ENCODE measurements at places on chromosomes 1 and 21. TPM values are rescaled to one million over a fixed set of nuclear protein-coding genes. Genes with fewer than 3 reads are reported as not detected.

GRCh38 chr1:46530791-46531409, 20.5 kb downstream of the KNCN start:
- H3K27me3 ChIP-seq, result peaks cover 34% of the 10 kb centered on the region
- no peak overlapping the region for H3K4me3 ChIP-seq
- H3K4me1 ChIP-seq, result peaks cover 21% of the 10 kb centered on the region
- H3K27ac ChIP-seq, result no peak overlapping the region

GRCh38 chr21:17789069-17789468, 30.1 kb downstream of the C21orf91 start:
- H3K4me3 ChIP-seq, result peak overlapping the region; percentile 76
- H3K4me1 ChIP-seq, result peaks cover 73% of the 10 kb centered on the region
- H3K36me3 ChIP-seq, result peaks cover 52% of the 10 kb centered on the region
- peak; percentile 55 for DNase-seq
- H3K27ac ChIP-seq, result peak overlapping the region; percentile 83

GRCh38 chr1:12610941-12611340, 7.1 kb downstream of the DHRS3 start:
- H3K27ac ChIP-seq, result no peak overlapping the region
- H3K27me3 ChIP-seq, result peaks cover 2% of the 10 kb centered on the region
- DNase-seq, result no peak
- H3K4me1 ChIP-seq, result peaks cover 49% of the 10 kb centered on the region

GRCh38 chr1:119816407-119816806, 5.1 kb upstream of the REG4 start:
- no peaks in the 10 kb centered on the region for H3K36me3 ChIP-seq
- DNase-seq, result no peak
- no peak overlapping the region for H3K27ac ChIP-seq
- H3K4me1 ChIP-seq, result no peaks in the 10 kb centered on the region
- H3K27me3 ChIP-seq, result peaks cover 54% of the 10 kb centered on the region

DNA sequence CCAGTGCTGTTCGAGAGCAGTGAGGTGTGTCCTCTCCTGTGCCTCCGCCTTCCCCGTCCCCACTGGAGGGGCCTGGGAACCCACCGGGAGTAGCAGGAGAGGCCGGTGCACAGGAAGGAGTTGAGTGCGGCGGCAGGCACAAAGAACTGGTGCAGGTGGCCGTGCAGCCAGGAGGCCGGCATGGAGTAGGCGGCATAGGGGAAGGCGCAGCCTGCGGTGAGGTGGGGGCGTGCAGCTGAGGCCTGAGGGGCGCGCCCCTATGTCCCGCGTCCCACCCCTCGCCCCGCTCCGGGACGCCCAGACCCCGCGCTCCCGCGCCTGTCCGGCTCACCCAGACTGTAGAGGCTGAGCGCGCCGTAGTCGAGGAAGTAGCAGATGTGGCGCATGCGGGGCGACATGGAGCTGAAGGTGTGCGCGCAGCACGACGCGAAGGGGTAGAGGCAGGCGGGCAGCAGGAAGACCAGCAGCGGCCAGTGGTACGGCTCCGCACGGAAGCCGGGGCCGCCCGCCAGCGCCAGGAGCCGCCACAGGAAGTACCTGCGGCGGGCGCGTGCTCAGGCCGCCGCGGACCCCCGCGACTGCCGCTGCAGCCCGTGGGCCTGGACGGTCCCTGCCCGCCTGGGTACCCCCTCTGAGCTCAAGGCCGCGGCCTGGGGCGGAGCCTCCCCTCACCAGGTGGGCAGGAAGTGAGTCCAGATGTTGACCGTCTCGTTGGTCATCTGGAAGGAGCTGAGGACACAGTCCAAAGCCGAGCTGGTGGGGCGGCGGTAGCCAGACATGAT, 2.2 kb downstream of the PAQR6 start:
- H3K27ac ChIP-seq, result peak overlapping the region; percentile 54
- H3K4me1 ChIP-seq, result peaks cover 14% of the 10 kb centered on the region
- peak overlapping the region; percentile 80 for H3K4me3 ChIP-seq
- H3K36me3 ChIP-seq, result peaks cover 15% of the 10 kb centered on the region
- H3K27me3 ChIP-seq, result no peaks in the 10 kb centered on the region

GRCh38 chr1:29062157-29062942, 61.4 kb downstream of the TMEM200B start:
- H3K4me1 ChIP-seq, result peaks cover 25% of the 10 kb centered on the region
- H3K27me3 ChIP-seq, result no peaks in the 10 kb centered on the region
- no peak for DNase-seq
- H3K4me3 ChIP-seq, result peak overlapping the region; percentile 74
- H3K27ac ChIP-seq, result peak overlapping the region; percentile 91

DNA sequence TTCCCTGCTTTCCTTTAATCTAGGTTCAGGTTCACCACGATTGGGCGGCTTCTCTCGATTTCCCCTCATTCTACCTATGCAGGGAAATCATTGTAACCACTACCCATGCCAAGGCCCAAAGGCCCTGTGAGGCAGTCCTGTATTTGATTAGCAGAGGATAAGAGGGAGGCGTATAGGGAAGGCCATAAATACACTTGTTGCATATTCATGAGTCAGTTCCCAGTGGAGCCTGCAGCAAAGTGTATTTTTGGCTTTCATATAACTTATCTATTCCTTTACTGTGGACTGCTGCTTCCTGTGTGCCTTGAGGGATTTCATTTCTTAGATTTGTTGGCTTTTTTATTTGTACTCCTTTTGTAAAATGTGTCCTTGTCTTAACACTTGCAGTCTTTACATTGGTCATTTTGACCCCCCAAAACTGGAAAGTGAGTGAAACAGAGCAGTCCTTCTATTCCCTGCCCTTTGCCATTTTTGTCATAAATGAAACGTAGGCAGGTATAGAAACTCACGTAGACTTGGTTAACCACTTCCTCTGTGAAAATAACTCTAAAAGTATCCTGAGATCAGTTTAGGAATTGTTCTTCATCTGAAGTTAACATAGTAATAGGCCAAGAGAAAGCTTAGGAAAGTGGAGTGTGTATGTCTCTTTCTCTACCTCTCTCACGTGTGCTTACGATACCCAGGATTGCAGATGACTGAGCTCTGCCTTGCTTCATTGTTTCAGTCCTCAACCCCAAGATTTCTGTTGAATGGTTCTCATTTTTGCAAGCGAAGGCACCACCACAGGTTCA, 19.6 kb upstream of the KCNQ4 start:
- H3K36me3 ChIP-seq, result peaks cover 74% of the 10 kb centered on the region
- H3K27me3 ChIP-seq, result no peaks in the 10 kb centered on the region
- H3K27ac ChIP-seq, result peak overlapping the region; percentile 93
- H3K4me1 ChIP-seq, result peaks cover 47% of the 10 kb centered on the region

GRCh38 chr1:27332536-27333281, 9.1 kb upstream of the SYTL1 start:
- H3K27me3 ChIP-seq, result no peaks in the 10 kb centered on the region
- peak overlapping the region; percentile 60 for H3K27ac ChIP-seq
- H3K36me3 ChIP-seq, result peaks cover 54% of the 10 kb centered on the region
- no peak overlapping the region for H3K4me3 ChIP-seq
- peak; percentile 85 for DNase-seq

- peaks cover 10% of the 10 kb centered on the region for H3K27me3 ChIP-seq
- DNase-seq, result no peak
- H3K4me3 ChIP-seq, result no peak overlapping the region
These were observed 34.6 kb upstream of the POU2F1 start for GRCh38 chr1:167185974-167186657.

DNA sequence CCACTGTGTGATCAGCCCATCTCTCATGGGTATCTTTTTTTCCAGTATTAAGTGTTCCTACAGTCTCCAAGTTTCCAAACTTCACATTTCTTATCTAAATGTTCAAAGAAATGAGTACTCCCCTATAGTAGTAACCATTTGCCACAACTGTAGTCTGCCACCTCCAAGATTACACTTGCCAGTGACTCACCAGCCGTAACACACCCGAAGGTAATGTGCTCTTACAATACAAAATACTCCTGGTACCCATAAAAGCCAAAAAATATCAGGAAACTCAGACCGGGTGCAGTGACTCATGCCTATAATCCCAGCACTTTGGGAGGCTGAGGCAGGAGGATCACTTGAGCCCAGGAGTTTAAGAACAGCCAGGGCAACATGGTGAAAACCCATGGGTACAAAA, 20.5 kb upstream of the ZNF496 start:
- no peak for DNase-seq
- H3K27ac ChIP-seq, result no peak overlapping the region
- no peaks in the 10 kb centered on the region for H3K36me3 ChIP-seq
- H3K4me3 ChIP-seq, result no peak overlapping the region

DNA sequence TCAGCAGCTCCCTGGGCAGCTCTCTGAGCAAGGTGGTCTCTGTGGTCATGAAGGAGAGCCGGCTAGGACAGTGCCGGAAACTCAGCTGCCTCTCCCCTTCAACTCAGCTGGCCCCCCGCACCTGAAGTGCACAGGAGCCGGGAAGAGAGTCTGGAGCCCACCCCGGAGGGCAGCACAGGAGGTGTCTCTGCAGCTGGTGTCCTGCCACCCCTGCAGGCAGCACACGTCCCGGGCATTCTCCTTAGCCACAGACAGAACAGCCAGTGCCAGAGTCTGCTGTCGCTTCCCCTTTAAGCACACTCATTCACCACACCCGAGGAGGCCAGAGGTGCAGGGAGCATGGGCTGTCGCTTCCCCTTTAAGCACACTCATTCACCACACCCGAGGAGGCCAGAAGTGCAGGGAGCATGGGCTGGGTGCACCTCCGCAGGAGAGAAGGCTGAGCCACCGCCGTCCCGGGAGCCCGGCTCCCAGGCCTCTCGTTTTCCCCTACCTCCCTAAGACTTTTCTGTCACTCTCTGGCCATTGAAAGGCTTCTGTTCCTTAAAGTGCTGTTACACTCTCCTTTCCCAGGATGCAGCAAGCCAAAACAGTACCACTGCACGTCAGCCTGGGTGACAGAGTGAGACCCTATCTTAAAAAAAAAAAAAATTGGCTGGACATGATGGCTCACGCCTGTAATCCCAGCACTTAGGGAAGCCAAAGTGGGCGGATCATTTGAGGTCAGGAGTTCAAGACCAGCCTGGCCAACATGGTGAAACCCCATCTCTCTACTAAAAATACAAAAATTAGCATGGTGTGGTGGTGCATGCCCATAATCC, 16.9 kb upstream of the SAMD11 start:
- DNase-seq, result no peak
- H3K4me3 ChIP-seq, result peak overlapping the region; percentile 23
- peaks cover 5% of the 10 kb centered on the region for H3K4me1 ChIP-seq
- H3K36me3 ChIP-seq, result no peaks in the 10 kb centered on the region
- peaks cover 50% of the 10 kb centered on the region for H3K27me3 ChIP-seq

DNA sequence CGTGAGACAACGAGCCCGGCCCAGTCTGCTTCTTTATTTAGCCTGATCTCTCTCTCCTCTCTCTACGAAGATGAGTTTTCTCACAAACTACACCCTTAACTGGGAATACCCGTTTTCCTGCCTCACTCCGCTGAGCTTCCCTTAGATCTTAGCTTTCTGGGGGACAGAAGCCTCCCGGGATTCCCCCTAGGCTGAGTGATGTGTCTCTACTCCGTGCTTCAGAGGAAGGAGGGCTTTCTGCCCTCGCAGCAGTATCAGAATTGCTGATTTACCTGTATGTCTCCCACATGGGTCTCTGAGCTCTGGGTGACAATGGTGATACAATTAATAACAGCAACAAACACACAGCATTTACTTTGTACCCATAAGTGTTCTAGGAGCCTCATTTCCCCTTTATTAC, 1.0 kb downstream of the ZBTB17 start:
- peak; percentile 64 for DNase-seq
- H3K4me1 ChIP-seq, result peaks cover 46% of the 10 kb centered on the region
- no peaks in the 10 kb centered on the region for H3K27me3 ChIP-seq
- H3K4me3 ChIP-seq, result peak overlapping the region; percentile 90

DNA sequence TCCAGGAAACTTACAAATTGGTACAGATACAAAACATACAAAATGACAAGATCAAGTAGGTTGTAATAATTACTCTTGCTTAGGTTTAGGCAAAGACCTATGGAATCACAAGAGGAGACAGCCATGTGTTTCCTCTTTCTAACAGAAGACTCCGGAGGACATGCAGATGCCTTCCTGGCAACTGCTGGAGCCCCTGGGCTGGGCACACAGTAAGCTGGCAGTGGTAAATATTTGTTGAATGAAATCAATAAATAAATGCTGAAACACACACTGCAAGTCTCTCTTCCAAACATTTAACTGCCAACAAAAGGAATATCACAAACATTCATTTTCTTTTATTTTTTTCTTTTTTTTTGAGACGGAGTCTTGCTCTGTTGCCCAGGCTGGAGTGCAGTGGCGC, 149.4 kb downstream of the SLC45A1 start:
- H3K27me3 ChIP-seq, result no peaks in the 10 kb centered on the region
- H3K4me1 ChIP-seq, result peaks cover 27% of the 10 kb centered on the region
- DNase-seq, result no peak
- H3K4me3 ChIP-seq, result no peak overlapping the region
- H3K36me3 ChIP-seq, result peaks cover 19% of the 10 kb centered on the region

DNA sequence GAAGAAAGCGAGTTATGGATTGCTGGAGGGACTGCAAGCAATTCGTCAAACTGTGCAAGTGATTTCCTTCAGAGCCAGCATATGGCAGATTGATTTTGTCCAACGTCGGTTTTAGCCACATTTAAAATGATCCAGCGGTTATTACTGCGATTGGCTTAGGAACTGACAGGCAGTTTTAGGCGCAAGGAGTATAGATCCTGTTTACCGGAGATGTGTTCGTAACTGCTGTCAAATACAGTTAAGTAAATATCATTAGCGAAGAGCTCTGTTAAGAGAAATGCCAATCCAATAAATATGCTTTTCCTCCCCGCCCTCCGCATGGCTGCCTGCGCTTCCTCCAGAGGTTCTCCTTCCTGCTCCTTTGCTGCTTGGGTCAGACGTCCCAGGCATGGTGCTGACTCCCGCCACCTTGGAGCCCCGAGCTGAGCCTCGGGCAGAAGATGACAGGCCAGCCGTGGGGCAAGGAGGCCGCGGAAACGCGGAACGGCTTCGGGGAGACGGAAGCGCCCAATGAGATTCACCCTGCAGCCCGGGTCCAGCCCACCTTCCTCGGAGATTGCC, 9.4 kb upstream of the BARHL2 start:
- H3K4me3 ChIP-seq, result peak overlapping the region; percentile 12
- peaks cover 12% of the 10 kb centered on the region for H3K36me3 ChIP-seq
- no peak for DNase-seq
- H3K27me3 ChIP-seq, result peaks cover 95% of the 10 kb centered on the region
- peaks cover 32% of the 10 kb centered on the region for H3K4me1 ChIP-seq

- no peak for DNase-seq
- H3K27ac ChIP-seq, result no peak overlapping the region
- H3K36me3 ChIP-seq, result no peaks in the 10 kb centered on the region
- H3K4me3 ChIP-seq, result no peak overlapping the region
- peaks cover 3% of the 10 kb centered on the region for H3K4me1 ChIP-seq
These were observed 58.0 kb downstream of the STUM start for GRCh38 chr1:226606311-226607267.

Gene LRRC38
- not detected for total RNA-seq

Gene ANGPTL1
- not detected for total RNA-seq

Gene NBPF6
- total RNA-seq, result 0.40 TPM

Gene SLC44A5
- total RNA-seq, result not detected

Gene TSPAN1
- not detected for total RNA-seq

Gene HTR6
- not detected for total RNA-seq

Gene AGT
- total RNA-seq, result not detected

Gene ZNF648
- not detected for total RNA-seq

Gene PTPRC
- total RNA-seq, result 438 TPM

Gene AXDND1
- total RNA-seq, result not detected

Gene RORC
- 1.3 TPM for total RNA-seq

Gene MYBPH
- not detected for total RNA-seq

Gene PDPN
- not detected for total RNA-seq
